Posterior vena cava (tissue), 2 donors: ENCODE measurements at places on chromosomes 11 and 22. TPM values are rescaled to one million over a fixed set of nuclear protein-coding genes. Genes with fewer than 3 reads are reported as not detected.

C2CD3 gene
- total RNA-seq = 14.5 TPM

NXPE2 gene
- total RNA-seq = 0.42 TPM

APOL5 gene
- total RNA-seq = not detected

HBE1 gene
- not detected for total RNA-seq

NFAM1 gene
- total RNA-seq = 6.7 TPM

MAJIN gene
- not detected for total RNA-seq

IL18 gene
- 11.3 TPM for total RNA-seq
